ENCODE measurements at places on chromosomes 2 and 18.
A peak's percentile ranks its signal among the peaks of the same experiment; 100 is the strongest.

GRCh38 chr2:30886080-30886479, 78.8 kb upstream of the CAPN13 start:
- no peak for DNase-seq

DNA sequence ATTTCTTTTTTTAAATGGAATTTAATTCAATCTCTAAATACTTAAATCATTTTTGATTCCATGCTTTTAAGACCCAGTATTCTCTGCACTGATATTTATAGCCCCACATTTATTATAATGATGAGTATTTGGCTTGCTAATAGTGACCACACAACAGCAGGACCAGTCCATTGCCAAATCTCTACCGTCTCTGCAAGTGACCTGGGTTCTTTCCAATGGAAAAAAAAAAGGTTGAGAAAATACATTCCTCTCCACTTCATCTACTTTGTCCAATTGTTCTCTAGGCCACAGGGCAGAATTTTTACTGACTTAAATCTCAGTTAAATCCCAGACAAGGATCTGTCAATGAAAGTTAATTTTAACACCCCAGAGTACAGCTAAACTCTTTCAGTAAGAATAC, 20.5 kb downstream of the GRB14 start:
- DNase-seq, result no peak

- DNase-seq, result peak; percentile 56
Measured at GRCh38 chr2:172864182-172864581, 128.5 kb downstream of the RAPGEF4 start.

GRCh38 chr2:18178736-18179349, 300.4 kb downstream of the KCNS3 start:
- peak; percentile 49 for DNase-seq

- no peak for DNase-seq
Measured at GRCh38 chr2:68475110-68475509, 7.7 kb downstream of the APLF start.

GRCh38 chr2:29834624-29835023, 86.8 kb downstream of the ALK start:
- DNase-seq, result no peak

GRCh38 chr2:171317492-171318125, 116.2 kb downstream of the METTL8 start:
- no peak for DNase-seq

DNA sequence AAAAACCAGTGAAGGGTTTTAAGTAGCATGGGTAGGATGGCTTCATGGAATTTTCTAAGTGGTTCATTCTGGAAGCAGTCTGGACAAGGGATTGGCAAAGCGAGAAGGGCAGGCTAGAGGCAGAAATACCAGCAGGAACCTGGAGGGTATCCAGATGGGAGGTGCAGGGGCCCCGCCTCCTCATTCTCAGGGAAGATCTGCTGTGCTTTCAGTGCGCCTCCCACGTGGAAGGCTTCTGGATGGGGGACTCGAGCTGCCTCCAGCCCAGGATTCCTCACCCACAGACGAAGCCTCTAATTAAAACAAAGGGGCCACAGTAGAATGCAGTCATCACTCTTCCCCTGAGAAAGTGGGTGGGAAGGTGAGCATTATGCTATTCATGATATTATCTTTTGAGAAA, 79.8 kb downstream of the VSNL1 start:
- no peak for DNase-seq

- no peak for DNase-seq
Measured at GRCh38 chr2:45653122-45653913, 1.8 kb downstream of the PRKCE start.

DNA sequence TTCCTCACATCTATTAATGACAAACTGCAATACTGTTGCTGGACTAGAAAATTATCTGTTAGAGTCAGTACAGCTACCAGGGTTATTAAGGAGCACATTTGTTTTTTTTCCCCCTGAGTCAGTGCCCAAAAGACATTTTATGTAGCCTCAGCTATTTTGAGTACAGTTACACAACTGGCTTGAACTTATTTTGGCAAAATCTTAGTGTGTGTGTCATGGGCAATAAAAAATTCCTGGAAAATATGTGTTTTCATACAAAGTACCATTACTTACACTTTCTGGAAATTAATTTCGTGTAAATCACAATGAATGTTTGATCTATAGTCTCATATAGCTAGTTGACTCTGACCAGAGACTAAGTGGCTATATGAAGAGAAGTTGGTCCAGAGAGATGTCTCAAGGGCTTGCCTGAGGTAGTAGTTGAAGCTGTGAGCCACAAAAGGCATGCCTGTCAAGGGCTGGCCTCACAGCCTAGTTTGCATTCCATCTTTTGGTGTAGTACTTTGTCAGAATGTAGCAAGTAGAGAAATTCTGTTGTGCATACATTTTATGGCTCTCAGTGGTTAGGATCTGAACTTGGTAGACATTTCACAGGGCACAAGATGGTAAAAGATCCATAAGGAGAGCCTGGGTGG, 283.4 kb downstream of the MTX2 start:
- no peak for DNase-seq

DNA sequence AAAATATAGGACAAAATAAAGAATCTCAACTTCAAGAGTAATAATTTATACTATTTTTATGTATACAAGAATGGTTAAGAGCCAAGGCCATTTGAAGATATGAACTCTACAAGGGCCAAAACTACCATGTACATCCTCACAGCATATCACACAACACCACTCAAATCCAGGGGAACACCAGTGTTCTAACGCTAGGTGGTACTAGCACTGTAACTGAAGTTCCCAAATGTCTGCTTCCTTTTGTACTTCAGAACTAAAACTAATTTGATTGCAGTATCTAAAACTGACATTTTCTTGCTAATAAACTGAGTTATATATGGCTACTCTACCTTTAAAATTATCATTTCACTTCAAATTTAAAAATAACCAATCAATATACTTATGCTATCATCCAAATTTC, 47.0 kb downstream of the REV1 start:
- DNase-seq, result no peak

DNA sequence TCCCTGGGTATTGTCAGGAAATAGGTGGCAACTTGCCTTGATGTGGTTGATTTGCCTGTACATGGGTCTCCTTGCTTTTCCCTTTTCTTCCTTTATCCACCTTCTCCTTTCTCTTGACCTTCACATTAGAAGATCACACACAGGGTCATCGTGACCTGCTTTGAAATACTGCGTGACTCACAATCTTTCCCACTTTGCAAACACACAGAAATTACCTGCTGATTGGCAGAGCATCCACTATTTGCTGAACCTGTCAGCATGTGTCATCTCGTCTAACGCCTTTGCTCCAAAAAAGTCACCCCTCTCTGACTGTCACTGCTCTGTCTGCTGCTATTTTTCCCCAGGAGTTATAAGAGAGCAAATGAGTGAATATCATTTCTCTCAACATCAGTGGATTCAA, 60.8 kb downstream of the MYO3B start:
- DNase-seq, result no peak

DNA sequence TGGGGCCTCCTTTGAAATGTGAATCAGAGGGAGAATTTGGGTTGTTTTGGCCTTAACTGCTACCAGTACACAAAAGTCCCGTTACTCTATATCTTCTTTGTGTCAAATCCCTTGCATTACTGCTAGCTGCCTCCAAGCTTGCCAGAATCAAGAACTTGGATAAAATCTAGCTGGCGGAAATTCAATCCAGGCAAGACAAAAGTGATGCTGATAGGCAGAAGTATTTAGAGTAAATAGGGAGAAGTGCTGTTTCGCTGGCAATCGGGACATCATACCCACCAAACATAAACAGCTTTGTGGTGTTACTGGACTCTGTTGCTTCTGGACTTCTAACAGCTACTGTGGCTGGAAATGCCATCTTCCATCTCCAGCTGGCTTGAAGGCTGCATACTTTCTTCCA, 2.5 kb downstream of the IFIH1 start:
- no peak for DNase-seq

DNA sequence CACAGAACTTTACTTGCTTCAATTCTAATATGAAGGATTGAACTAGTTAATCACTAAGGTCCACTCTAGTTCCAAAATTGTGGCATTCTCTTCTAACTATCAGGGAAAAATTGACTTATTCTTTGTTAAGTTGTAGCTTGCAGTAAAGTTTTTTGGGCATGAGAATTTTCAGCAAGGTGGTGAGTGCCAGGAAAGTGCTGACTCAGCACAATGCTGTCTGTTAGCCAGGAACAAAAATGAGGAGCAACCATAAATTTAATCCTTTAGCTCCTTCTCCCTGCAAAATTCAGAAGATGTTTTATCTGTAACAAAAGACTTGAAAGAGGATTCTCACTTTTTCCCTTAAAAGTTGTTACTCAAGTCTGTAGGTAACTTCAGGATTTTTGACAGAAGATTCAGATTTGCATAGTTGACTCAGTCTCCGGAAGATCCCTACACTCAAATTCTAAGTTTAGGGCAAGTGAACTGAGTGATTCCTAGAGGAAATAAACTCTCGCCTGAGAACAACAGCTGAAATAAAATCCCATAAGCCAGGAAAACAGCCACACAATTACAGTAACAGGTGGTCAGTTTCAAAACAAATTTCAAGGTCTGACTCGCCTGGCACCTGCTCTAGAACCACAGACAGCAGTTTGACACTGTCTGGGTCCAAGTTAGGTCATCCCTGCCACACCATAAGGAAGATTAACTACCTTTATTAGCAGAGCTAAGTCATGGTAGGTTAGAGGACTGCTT, 20.2 kb upstream of the DARS1 start:
- no peak for DNase-seq

DNA sequence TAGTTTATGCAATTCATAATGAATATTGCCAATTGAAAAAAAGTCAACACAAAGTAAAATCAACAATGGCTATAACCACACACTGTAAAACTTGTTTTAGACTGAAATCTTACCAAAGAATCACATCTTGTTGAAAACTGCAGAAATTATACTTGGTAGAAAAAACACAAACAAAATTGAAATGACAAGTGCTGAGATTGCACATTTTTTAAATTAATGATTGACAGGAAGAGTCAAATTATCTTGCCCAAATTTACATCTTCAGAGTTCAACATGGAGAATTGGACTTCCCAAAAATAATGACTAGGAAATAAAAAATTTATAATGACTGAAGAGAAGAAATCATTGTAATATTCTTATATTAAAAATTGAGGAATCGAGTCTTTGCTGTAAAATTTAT, 84.6 kb upstream of the TTC39C start:
- DNase-seq, result no peak

- no peak for DNase-seq
Measured at GRCh38 chr2:100257939-100258338, 64.4 kb downstream of the LONRF2 start.

GRCh38 chr2:42141687-42142546, 27.2 kb upstream of the EML4 start:
- peak; percentile 35 for DNase-seq

- no peak for DNase-seq
Measured at GRCh38 chr2:97936199-97936598, 59.5 kb downstream of the TMEM131 start.

GRCh38 chr18:30334781-30335180, 707.8 kb downstream of the DSC3 start:
- DNase-seq, result no peak

GRCh38 chr2:169265591-169265990, 96.7 kb downstream of the LRP2 start:
- no peak for DNase-seq

GRCh38 chr2:157500334-157500733, 56.4 kb upstream of the CYTIP start:
- DNase-seq, result no peak

GRCh38 chr2:152468899-152469692, 134.1 kb downstream of the FMNL2 start:
- no peak for DNase-seq

DNA sequence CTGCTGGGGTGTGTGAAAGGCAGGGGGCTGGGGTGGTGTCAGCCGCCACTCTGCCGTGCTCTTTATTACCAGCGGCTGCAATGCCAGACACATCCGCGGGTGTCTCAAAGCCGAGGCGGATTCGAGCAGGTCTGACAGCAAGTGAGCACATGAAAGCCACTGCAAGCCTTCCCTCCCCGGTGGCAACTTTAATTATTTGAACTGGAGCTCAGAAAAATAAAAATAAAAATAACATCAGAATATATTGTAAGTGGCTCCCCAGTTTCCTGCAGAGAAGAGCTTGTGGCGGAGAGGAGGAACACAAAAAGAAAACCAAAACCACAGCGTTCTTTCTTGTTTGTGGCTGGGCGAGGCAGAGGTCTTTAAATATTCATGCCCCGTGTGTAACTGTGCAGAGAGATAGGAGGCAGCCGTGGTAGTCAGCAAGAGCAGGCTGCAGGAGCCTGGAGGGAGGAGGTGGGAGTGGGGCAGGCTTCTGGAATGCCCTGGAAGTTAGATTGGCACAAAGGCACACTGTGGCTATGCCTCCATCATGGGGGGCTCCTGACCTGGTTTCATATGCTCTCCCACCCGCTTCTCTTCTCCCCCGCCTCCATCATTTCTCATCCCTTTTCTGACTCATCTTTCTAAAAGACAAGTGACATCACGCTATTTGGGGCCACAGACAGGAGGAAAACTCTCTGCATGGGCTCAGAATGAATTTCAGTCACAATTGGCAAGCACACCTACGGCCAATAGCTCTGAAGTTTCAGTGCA, 199.8 kb downstream of the CLIP4 start:
- DNase-seq, result no peak

GRCh38 chr2:175568109-175568730, 386.7 kb upstream of the ATP5MC3 start:
- DNase-seq, result no peak

- no peak for DNase-seq
Measured at GRCh38 chr2:18083806-18084205, 205.3 kb downstream of the KCNS3 start.

Data from tibial nerve (tissue), 4 donors.